ENCODE measurements at places on chromosomes 1 and 21. TPM values are rescaled to one million over a fixed set of nuclear protein-coding genes. Genes with fewer than 3 reads are reported as not detected.

The CASQ2 gene
- total RNA-seq = not detected

The ERO1B gene
- total RNA-seq = 2.4 TPM

The RGS4 gene
- not detected for total RNA-seq

The LMOD1 gene
- total RNA-seq = not detected

The S100A3 gene
- total RNA-seq = not detected

The NBL1 gene
- 53.0 TPM for total RNA-seq

The OR2L2 gene
- total RNA-seq = 0.08 TPM

The TBX15 gene
- not detected for total RNA-seq

The PLA2G2C gene
- total RNA-seq = 0.44 TPM

The PRUNE1 gene
- 15.0 TPM for total RNA-seq

The CRNN gene
- total RNA-seq = not detected

The UTP11 gene
- total RNA-seq = 106 TPM

The GBP4 gene
- 36.8 TPM for total RNA-seq

The DYRK1A gene
- 68.1 TPM for total RNA-seq

The KCNJ15 gene
- 1.7 TPM for total RNA-seq

The CHAF1B gene
- total RNA-seq = 33.8 TPM

The AMPD1 gene
- total RNA-seq = not detected

The KPNA6 gene
- 76.7 TPM for total RNA-seq

The ATP6V1G3 gene
- total RNA-seq = not detected

The SPRR3 gene
- not detected for total RNA-seq

The HMGB4 gene
- not detected for total RNA-seq

The ANKRD45 gene
- total RNA-seq = not detected

The FAM229A gene
- total RNA-seq = 4.0 TPM

Measured in activated T-helper 1 cell treated with anti-CD3 and anti-CD28 coated beads, Interleukin-12 subunit alpha, Interleukin-12 subunit beta, Interleukin-2, Interleukin-4 antibody, amounts not matched to agents 30 ng/mL and 10 ng/mL and 1 ng/mL, durations not matched to agents 14 hours and 24 hours and 36 hours (primary cell).